ENCODE measurements at places on chromosomes 13 and 19.

DNA sequence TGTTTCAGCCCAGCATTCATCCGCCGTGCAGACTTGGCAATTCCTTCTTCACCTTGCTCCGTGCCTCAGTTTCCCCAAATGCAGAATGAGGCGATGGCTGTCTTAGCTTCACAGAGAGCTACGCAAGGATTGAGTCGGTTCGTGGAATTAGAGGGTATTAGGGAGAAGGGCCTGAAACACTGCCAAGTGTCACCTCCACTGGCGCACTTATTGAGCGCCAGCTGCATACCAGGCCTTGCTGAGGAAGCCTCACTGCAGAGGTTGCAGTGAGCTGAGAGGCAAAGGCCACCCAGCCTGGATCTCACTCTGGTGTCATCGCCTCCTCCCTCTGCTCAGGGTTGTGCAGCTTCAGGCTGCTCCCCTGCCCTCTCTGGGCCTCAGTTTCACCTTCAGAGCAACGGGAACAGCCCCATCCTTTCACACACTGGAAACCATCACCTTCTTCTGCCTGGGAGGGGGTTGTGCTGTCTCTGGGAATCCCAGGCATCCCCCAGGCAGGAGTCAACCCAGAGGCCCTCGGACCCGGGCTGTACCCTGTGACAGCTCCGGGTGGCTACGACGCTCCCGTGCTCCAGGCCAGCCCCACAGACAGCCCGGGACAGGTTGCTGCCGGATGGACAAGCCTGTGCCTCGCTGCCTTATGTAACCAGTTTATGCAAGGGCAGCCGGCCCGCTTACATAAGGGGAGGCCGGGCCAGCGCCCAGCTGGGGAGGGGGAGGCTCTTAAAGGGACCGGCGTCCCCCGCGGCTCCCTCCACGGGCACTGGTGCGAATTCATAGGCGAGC lies 31.9 kb downstream of the NFIC start:
- DNase-seq, result no peak

GRCh38 chr13:30341815-30342570 lies 34.6 kb upstream of the KATNAL1 start:
- DNase-seq, result peak; percentile 60

GRCh38 chr13:111925146-111925875 lies 141.6 kb upstream of the SOX1 start:
- DNase-seq, result no peak

DNA sequence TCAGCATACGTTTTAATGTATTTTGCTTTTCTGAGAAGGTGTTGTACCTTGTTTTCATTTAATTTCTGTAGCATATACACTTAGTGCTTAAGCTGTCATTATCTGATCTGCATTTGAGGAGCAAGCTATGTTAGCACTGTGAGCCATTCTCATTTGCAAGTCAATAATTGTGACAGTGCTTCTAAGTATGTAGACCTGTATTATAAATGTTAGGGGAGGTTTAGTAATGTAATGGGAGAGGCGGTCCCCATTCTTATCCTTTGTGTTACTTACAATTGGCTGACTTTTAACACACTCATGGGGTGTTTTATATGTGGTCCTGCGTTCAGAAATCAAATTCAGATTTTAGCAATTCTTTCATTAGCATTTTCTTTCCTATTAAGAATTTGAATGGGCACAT lies 90.2 kb downstream of the GPC6 start:
- no peak for DNase-seq

DNA sequence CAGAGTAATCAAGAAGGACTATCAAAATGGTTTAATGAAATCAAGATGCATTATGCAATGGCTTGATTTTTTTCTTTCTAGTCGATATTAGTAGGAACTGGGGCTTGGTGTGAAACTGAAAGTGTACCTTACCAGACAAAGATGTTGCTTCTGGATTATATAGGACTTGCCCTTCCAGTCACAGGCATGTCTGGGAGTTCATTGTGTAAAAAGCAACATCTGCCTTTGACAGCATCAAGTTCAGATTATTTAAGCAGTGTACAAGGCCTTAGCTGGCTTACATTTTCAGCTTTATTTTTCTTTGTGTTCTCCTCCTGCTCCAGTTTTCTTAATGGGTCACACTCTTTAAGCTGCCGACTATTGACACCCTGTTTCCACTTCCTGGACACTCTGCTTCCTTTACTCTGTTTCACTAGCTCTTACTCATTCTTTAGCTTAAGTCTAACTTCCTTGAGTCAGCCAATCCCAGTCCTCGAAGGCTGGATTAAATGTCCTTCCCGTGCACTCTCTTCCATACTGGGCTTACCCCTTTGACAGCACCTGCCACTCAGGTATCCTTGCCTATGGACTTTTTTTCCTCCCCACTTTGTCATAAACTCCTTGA lies 29.4 kb upstream of the OLFM4 start:
- no peak for DNase-seq

DNA sequence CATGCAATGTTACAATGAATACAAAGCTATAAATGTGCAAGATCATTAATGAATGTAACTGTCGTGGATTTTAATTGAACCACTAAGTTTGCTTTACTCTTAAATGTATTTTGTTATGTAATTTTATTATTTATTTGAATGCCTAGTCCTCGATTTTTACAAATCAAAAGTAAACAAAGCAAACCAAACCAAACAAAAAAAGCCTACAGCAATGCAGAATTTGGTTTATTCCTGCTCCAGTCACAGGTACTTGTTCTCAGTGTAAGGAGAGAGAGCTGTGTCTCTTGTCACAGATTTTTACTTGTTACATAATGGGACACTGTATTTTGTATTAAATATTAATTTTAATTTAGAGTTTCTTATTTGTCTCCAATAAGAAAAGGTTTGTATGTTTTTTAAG lies 584.3 kb upstream of the SLITRK6 start:
- no peak for DNase-seq

GRCh38 chr13:77465603-77466195 lies 69.8 kb upstream of the SCEL start:
- no peak for DNase-seq

- DNase-seq, result no peak
Observed at GRCh38 chr19:41621226-41621625, 5.6 kb downstream of the CEACAM4 start.

DNA sequence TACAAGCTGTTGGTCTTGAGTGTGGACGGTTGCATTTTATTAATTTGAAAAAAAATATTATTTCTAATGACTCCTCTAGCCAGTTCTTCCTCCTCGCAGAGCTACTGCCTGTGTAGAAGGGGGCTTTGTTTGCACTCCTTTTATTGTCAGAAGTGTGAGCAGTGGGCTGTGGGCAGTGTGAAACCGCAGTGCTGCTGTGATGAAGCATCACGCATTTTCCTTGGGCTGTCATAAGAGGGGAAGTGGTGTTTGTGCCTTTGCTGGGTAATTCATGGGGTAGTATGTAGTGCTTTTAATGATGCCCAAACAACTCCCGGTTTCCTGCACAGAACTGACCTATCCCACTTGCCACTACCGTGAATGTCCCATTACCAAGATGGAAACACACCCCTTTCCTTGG lies 357.3 kb downstream of the ZNF536 start:
- DNase-seq, result no peak

- no peak for DNase-seq
Observed at GRCh38 chr19:48991873-48992580, 1.1 kb downstream of the GYS1 start.
